Left kidney (tissue), 8 donors: ENCODE measurements at places on chromosomes 2 and 18. TPM values are rescaled to one million over a fixed set of nuclear protein-coding genes. Genes with fewer than 3 reads are reported as not detected.

The LGALSL gene
- 41.8 TPM for polyA plus RNA-seq

The MBD2 gene
- polyA plus RNA-seq, result 129 TPM

DNA sequence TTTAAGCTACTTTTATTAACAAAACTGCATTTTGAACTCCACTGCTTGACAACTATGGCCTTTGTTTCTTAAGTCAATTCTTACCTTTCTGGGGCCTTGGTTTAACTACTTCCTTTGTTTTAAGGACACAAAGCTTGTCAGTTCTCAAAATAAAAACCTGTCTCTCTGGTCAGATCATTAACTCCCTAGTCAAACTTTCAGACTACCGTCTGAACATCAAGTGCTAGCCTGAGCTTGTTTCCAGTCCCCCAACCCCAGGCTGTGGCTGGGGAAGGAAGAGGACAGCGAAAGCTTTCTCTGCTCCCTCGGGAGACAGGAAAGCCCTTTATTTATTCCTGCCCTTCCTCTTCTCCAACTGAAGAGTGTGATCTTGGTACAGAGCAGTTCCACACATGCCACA, 1.7 kb downstream of the SH3YL1 start:
- no peak for DNase-seq

GRCh38 chr18:25786758-25787157, 303.7 kb downstream of the SS18 start:
- no peak for DNase-seq

DNA sequence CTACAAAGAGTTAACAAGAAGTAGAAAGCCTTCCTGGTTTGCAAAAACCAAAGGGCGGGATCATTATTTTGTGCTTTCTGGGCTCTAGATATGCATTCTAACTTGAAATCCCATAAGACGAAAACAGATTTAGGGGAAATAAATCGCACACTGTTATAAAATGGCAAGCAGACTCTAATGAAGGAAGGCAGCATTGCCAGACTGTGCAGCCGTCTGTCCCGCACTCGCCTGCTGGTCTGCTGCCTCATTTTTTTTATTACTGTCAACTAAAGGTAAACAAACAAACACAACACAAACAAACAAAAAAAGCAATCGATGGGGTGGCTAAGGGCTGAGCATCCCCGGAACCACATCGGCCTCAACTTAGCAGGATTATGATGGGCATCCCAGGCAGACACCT, 24.4 kb downstream of the ZNF521 start:
- no peak for DNase-seq
